ENCODE measurements at places on chromosomes 1 and 21.
A peak's percentile ranks its signal among the peaks of the same experiment; 100 is the strongest.

GRCh38 chr1:80023358-80023757 lies 1016.8 kb upstream of the ADGRL4 start:
- DNase-seq = no peak

DNA sequence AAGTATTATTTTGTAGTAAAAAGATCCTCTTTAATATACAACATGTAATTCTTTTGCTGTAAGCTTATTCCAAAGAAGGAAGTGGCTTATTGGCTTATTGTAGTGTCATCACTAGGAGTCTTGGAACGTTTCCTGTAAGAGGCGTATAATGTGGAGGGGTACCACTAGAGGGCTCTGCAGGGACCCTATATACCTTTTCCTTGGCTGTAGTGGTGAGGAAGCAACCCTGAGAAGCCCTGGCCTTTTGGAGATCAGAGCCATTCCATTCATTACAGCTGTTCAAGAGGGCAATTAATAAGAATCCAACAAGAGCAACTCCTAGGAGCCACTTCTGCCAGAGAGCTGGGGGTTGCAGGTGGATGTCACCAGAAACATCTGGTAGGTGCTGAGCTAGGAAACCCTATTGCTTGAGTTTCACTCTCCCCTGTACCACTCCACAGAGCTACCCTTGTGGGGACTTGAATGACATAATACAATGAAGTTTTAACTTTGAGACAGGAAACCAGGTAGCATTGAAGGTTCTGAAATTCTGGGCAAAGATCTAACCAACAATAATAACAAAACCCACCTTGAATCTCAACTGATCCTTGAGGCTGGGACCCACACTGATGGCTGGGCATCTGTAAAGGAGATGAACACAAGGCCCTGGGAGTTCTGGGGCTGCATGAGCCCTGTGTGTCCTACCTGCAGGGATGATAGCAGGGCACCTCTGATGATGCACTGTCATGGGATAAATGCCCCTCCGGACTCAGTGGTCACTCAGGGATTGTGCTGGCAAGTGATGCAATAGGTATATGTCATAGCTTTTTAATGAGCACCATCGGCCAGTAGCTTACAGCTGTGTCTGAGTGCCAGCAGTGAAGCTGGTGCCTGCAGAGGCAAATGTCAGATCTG lies 160.2 kb upstream of the COA6 start:
- no peak for DNase-seq

GRCh38 chr1:47683401-47683800 lies 245.6 kb downstream of the FOXD2 start:
- no peak for DNase-seq

GRCh38 chr1:47178020-47178419 lies 11.8 kb downstream of the PDZK1IP1 start:
- DNase-seq = no peak

- DNase-seq = no peak
Observed at GRCh38 chr21:44730028-44730395, 18.6 kb upstream of the TSPEAR start.

DNA sequence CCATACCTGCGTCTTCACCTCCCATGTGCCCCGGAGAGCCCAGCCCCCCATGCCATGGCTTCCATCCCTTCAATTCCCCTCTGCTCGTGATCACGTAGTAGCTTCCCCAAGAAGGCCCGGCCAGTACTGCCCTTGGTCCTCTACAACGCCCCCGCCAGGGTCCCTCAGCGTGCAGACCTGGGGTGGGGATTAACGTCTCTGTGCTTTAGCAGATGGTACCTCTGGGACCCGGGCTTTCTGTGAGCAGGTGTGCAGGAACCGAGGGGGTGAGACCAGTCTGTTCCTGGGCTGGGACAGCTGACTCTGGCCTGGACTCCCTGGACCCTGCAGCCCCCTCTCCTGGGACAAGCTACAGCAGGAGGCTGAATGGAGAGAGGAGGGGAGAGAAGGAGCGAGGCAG lies 1.2 kb downstream of the PLCH2 start:
- no peak for DNase-seq

DNA sequence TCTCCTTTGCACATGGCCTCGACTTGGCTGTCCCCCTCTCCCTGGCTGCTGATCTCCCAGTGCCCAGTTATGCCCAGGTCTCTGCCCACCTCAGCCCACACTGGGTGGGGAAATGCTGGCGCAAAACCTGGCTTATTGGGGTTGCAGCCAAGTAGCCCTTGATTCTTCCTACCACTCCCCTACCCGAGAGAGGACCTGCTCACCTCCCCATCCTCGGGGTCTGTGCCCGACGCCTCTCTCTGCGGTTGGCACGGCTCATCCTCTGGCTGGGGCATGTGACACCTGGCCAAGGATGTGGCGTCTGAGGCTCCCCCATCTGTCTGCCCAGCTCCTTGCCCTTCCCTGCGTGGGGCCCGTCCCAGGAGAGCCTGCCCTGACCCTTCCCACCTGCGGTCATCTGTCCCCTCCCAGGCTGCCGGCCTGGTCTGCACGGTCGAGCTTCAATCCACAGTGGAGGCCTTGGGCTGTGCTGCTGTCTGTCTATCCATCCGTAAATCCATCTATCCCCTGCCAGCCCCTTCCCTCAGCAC lies 6.5 kb upstream of the PEX10 start:
- no peak for DNase-seq

DNA sequence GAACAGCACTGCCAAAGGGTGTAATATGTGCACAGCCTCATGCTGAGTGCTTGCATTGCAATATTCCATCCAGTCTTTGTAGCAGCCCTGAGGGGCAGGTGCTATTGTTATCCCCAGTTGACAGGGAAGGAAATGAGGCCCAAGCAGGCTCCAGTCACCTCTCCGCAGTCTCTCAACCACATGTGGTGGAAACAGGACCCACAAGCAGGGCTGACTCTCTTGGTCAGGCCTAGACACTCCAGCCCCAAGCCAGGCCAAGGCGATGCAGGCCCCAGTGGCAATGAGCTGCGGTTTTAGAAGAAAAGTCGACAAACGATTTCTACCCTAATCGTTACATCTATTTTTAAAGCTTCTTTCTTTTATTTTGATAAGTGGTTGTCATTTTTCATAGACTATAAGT lies 52.6 kb upstream of the GADD45A start:
- no peak for DNase-seq

DNA sequence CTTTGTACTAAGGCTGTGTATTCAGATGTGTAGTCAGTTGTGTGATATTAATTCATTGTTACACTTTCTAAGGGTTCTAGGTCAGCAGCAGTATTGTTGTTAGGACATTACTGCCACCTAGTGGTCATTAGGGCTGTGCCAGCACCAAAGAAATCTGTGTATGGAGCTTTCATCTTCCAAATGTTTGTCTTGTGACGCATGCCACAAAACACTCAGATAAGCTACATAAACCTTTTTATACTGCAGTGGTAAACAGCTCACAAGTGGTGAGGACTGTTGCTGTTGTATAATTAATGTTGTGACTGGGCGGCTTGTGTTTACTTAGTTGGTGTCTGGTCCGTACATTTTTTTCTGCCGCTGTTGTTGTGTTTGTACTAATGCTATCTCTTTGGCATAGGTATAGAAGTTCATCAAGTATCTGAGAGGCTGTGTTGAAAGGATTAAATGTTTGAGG lies 51.7 kb downstream of the S1PR1 start:
- DNase-seq = peak; percentile 64

GRCh38 chr1:54571803-54572541 lies 23.9 kb downstream of the ACOT11 start:
- DNase-seq = no peak

- peak; percentile 86 for DNase-seq
Observed at GRCh38 chr1:228378090-228378872, 28.4 kb downstream of the TRIM11 start.

GRCh38 chr1:248610301-248610700 lies 12.8 kb upstream of the OR2T10 start:
- DNase-seq = no peak

- DNase-seq = no peak
Observed at GRCh38 chr1:10639011-10639774, 157.3 kb downstream of the CASZ1 start.

DNA sequence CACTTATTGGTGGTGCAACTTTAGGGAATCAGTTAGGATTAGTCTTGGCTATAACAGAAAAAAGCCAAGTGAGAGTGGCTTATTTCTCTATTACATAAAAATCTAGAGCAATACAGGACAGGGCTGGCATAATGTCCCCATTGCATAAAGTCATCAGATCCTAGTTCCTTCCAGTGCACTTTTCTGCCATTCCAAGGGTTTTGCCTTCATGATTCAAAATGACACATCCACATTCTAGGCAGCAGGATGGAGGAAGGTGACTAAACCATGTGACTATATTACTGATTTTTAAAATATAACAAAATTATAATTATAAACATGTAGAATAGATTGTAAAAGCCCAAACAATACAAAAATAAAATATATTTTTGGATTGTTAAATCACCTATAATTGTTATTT lies 18.8 kb downstream of the JUN start:
- DNase-seq = no peak

GRCh38 chr1:208852911-208853310 lies 608.7 kb upstream of the PLXNA2 start:
- DNase-seq = no peak

Data from Caki2 (cell line).